ENCODE measurements at places on chromosomes 5 and 9.
A peak's percentile ranks its signal among the peaks of the same experiment; 100 is the strongest.

DNA sequence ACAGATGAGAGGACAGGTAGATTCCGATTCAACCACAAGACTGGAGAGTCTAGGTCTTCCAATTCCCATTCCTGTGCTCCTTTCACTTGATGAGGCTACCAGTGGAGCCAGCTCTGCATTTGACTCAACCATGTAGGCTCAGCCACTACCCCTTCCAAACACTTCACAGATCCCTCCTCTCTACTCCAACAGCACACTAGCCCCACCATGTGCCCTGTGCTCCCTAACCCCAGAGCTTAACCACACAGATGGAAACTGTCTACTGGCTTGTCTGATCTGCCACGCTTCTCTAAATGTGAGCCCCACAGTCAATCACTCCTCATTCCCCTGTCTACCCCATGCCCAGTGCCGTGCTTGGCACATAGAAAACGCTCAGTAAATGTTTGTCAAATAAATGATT, 508.2 kb downstream of the CDK5RAP2 start:
- DNase-seq = no peak

DNA sequence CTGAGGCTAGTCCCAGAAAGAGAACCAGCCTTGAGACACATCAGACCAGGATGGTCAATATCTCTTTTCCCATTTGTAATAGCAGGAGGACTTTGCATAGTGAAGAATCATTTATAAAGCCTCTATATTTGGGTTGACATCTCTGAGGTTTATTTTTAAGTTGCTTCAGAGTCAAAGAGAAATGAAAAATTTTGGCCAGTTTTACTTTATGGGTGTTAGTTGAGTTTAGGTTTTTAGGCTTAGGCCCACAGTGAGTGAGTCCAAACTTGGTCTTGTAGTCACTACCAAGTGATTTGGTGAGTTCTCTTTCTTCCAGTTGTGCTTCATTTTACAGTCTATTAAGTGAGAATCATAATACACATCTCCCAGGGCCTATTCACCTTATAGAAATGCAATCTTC, 5.3 kb upstream of the MEF2C start:
- no peak for DNase-seq

DNA sequence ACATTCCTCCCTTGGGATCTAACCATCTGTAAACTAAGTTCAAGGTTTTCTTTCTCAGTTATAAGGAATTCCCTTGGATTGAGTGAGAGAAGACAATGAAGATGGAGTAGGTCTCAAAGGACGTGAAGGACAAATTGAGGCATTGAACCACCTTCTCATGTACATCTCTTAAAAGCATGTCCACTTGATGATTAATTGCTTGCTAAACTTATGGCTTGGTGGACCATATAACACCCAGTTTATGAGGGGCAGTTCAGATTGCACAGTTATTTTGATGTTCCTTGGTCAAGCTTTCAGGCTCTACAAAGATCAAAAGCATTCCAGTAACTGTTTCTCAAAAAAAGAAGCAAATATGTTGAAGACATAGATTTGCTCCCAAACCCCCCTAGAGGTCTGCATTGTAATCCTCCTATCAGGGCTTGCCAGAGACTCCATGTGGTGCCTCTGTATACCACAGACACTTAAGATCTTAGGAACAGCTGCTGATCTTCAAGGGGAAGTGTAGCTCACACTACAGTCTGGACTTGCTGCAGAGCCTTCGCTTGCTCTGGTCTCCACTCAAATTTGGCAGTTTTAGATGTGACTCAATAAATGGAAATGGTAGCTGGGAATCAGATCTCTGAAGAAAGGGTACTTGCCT, 56.9 kb upstream of the ALDH1A1 start:
- DNase-seq = no peak

GRCh38 chr9:131017067-131017466, 8.1 kb downstream of the LAMC3 start:
- DNase-seq = no peak

DNA sequence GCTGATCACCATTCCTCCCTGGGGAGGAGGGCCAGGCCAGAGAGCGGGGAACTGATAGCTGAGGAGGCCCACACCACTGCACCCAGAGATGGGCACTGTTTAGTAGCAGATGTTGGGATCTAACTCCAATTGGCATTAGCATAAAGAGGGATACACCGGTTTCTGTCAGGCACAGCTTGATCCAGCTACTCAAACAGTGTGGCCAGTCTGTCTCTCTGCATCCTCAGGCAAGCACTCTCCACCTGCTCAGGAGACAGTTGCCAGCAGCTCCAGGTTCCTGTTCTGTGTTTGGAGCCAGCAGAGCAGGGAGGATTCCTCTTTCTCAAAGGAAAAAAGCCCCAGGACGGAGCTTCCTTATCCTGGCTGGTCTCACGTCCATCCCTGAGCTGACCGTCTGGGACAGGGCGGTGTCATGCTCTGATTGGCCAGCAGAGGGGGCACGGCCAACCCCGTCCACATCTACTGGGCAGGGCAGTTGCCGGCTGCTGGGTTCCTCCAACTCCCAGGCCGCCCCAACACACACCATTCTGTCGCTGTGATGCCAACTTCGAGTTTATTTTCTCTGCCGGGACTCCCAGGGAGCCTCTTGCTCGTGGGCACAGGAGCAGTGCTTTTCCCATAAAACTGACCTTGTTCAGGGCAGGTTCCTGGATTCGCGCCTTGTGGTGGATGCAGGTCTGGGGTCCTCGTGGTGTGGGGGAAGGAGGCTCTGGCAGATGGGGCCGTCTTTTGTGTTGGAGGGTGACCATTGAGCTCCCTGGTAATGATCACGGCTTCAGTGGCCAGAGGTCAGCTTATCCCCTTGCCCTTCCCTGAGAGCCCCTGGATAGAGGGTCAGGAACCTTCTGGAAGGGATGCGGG, 47.9 kb downstream of the COL5A1 start:
- peak; percentile 86 for DNase-seq

DNA sequence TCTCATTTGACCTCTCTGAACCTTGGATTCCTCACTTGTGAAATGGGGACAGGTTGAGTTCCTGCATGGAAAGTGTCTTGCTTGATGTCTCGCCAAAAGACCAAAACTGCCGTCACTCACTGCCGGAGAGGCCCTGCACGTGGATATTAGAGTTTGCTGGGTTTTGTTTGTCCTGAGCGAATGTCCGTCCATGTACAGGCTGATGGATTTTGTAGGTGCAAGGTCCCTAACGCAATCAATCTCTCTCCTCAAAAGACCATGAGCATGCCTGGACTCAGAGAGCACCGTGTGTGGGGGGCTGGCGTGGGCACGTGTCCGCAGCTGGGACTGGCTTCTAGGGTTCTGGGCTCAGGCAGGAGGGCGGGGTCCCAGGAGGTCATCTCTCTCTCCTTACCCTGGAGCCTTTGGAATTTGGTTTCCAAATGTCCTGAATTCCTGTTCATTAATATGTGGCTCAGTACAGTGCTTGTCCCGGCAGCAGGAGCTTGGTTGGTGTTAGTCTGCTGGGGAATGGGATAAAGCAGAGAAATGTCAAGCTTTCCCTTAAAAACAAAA, 146.0 kb upstream of the IER5L start:
- DNase-seq = no peak

GRCh38 chr9:68961587-68961986, 52.3 kb downstream of the PRKACG start:
- DNase-seq = no peak

DNA sequence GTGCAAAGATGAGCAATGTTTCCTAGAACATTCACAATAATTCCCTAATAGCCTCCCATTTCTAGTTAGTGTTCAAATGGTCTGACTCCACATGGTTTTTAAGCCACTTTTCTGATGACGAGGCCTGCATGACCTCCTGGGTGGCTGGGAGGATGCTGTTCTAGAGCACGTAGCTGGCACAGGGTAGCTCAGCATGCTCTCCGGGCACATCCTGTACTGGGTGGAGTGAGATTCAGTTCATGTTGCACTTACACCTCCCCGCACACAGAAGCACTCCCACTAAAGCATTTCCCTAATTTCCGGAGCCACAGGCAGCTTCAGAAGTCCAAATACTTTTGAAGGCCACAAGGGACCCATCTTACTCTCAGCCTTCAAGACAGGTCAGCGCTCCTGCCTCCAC, 159.8 kb upstream of the LHFPL2 start:
- no peak for DNase-seq

DNA sequence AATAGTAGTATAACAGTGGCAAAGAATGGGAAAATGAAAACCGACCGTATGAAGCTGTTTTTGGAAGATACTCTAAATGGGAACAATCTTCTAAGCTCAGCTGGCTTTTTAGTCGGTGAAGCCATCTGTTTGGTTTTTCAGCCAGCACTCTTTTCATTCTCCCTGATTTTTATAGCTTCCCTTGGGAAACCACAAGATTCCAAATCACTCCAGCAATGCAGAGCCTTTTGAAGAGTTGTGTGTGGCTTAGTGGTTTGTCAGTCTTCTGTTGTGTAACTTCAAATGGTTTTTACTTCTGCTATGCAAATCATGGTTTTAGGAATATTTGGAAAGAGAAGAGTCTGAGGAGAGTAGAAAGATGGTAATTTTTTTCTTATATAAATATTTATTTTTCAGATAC, 180.7 kb downstream of the KDM4C start:
- DNase-seq = no peak

DNA sequence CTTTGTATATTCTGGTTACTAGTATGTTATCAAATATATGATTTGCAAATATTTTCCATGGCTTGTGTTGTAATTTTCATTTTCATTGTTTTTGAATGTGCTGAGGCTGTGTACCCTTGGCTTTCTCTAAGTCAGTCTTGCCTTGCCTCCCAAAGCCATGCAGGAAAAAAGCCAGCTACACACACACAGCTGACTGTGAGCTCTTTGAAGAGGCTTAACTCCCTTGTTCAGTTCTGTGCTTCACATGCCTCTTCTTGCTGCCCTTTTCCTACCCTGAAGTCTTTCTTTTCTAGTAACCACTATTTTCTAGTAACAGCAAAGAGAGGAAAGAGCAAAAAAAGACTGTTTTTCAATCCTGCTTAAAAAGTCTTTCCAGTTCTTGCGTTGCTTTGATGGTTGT, 53.9 kb downstream of the KCNN2 start:
- DNase-seq = no peak

DNA sequence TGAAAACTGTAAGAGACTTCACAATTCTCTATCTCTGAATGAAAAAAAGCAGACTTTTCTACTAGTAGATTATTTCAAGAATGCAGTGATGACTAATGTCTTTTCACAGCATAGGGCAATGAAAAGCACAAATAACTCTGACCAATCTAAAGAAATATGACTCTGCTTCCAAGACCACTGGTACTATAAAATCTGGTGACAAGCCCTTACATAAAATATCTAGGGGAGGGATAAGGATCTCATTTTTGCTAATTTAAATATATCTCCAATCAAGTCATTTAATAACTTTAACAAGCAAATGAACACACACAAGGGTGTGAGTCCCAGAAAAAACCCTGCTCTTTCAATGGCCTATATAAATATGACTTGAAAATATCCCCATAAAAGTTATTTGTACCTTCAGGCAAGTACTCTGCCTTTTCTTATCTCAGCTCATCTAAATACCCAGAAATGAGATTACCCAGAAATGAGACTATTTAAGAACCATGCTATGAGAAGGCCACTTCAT, 105.2 kb downstream of the GNAQ start:
- no peak for DNase-seq

GRCh38 chr5:97623441-97623840, 440.4 kb upstream of the RIOK2 start:
- no peak for DNase-seq

- DNase-seq = no peak
These were observed 28.6 kb upstream of the SPATA31E1 start for GRCh38 chr9:87853876-87854579.

- DNase-seq = peak; percentile 99
These were observed 7.5 kb downstream of the N4BP3 start for GRCh38 chr5:178120607-178121357.

- no peak for DNase-seq
These were observed 188.3 kb upstream of the NMUR2 start for GRCh38 chr5:152593388-152593787.

GRCh38 chr5:54301220-54301619, 9.2 kb downstream of the ARL15 start:
- no peak for DNase-seq

GRCh38 chr9:92727716-92728700, 36.6 kb downstream of the BICD2 start:
- no peak for DNase-seq

DNA sequence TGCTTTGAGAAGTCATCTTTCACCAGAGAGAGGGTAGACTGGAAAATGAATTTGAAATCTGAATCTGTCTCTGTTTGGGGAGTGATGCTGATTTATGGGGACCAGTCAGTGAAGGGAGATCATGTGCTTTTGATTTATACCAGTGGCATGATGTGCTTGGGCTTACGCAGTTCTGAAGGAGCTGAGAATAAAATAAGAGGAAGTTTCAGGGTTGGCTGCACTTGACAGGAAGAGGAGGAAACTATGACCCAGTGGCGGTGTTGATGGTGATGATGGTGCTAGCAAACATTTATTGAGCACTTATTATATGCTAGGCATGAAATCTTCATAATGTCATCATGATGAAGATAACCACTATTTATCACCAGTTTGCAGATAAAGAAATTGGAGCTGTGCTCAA, 136.4 kb upstream of the GLRA1 start:
- DNase-seq = no peak

DNA sequence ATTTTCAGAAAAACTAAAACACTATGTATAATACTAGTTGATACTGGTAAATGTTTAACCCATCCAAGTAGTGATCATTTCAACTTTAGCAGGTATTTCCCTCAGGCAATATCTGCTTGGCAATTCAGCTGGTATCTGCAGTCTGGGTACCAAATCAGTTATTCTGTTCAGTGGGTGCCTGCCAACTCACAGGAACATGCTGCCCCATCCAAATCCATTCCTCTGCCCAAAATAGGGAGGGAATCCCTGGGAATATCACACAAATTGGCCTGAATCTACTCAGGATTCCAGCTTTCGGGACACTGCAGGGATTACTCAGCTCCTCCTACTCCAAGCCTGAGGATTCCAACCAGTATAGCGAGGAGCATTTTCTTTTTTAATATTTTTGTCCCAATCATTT, 61.7 kb upstream of the PDE4D start:
- no peak for DNase-seq

GRCh38 chr5:133888625-133888991, 79.8 kb downstream of the C5orf15 start:
- no peak for DNase-seq

GRCh38 chr5:128334010-128334716, 203.9 kb downstream of the FBN2 start:
- DNase-seq = no peak

GRCh38 chr9:22215521-22215920, 206.4 kb upstream of the CDKN2B start:
- DNase-seq = no peak

- DNase-seq = peak; percentile 20
These were observed 477.8 kb downstream of the CCDC171 start for GRCh38 chr9:16030528-16031185.

- DNase-seq = no peak
These were observed 15.9 kb downstream of the EBF1 start for GRCh38 chr5:159083548-159084452.

- no peak for DNase-seq
These were observed 9.1 kb downstream of the CARNMT1 start for GRCh38 chr9:75019022-75019421.

GRCh38 chr5:56070851-56071465, 76.2 kb upstream of the IL6ST start:
- no peak for DNase-seq

- no peak for DNase-seq
These were observed 201.9 kb downstream of the PBX3 start for GRCh38 chr9:125948887-125949596.
